ENCODE measurements at places on chromosomes 5 and 9.
A peak's percentile ranks its signal among the peaks of the same experiment; 100 is the strongest.

- no peak for DNase-seq
Observed at GRCh38 chr9:72888943-72889342, 63.9 kb downstream of the ALDH1A1 start.

DNA sequence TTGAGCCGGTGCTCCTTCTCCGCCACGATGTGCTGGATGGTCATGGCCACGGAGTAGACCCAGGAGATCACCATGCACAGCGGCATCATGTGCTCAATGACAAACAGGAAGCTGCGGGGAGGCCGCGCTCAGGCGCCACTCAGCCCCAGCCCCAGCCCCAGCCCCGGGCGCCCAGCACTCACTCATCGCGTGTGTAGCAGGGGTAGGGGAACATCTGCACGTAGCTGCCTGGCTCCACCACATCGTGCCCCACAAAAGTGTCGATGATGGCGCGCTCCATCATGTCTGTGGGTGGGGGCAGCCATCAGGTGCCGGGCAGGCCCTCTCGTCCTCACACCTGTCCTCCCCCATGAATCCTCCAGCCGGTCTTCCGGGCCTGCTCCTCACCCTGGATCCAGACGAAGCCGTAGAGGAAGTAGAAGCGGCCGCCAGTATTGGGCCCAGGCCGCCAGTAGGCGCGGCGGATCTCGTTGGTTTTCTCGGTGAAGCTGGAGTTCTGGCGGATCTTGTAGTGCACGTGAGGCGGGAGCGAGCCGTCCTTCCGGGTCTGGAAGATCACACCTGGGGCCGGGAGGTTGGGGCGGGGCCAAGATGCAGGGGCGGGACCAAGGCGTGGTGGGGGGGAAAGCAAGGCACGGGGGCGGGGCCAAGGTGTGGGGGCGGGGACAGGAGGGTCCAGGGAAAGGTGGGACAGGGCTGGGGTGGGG is 10.1 kb downstream of the ABCA2 start:
- no peak for DNase-seq

DNA sequence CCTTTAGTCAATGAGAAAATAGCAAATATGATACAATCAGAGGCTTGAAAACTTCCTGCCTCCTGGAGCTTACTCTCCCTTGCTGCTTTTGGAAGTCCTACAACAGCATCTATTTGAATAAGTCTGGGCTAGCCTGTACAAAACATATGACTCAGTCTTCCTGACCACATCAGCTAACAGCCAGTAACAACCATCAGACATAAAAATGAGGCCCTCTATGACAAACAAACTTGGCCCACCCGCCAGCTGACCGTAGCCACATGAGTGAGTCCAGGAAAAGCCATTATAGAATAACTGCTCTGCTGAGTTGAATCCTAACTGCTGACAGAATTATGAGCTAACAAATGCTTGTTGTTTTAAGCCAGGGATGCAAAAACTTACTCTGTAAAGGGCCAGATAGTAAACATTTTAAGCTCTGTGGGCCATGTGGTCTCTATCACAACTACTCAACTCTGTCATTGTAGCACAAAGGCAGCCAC is 347.6 kb downstream of the PTPRD start:
- DNase-seq, result no peak

DNA sequence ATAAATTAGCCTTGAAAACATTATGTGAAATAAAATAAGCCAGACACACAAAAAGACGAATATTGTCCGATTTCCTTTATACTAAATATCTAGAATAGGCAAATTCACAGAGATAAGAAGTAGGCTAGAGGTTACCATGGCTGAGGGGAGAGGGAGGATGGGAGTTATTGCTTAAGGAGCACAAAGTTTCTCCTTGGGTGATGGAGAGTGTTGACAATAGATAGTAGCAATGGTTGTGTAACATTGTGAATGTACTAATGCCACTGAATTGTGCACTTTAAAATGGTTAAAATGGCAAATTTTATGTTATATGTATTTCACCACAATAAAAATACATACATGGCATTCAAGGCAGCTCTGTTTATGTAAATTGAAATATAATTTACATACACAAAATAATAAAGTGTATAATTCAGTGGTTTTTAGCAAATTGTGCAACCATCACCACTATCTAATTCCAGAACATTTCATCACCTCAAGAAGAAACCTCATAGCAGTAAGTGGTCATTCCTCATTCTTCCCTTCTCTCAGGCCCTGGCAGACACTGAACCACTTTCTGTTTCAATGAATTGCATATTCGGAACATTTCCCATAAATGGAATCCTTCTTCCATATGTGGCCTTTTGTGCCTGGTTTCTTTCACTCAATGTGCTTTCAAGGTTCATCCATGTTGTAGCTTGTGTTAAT is 59.2 kb downstream of the NDST1 start:
- no peak for DNase-seq

DNA sequence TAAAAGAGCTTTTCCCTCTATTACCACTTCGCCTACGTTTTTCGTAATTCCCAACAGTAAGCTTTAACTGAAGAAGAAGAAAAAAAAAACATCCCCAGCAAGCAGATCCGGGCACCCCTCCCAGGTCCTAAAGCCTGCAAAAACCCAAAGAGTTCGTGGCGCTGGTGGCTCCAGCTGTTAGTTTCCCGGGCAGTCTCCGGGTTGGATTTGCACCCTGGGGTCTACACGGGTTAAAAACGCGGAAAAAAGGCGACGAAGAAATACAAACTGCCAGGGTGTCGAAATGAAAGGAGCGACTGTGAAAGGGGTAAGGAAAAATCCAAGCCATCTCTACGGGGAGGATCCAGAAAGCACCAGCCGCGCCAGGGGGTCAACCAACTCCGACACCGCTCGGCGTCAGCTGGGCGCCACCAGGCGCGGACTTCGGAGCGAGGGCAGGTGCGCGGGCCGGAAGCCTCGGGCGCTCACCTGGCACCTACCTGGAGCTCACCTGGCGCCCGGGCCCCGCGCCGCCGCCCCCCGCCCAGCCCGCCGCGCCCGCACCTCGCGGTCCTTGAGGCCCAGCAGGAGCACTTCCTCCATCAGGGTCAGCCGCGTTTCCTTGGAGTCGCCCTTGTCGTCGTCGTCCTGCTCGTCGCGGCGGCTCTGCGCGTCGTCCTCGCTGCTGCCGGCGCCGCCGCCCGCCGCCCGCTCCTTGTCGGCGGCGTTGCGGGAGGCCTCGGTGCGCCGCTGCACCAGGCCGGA is 680 bp downstream of the GOLPH3 start:
- peak; percentile 16 for DNase-seq

All from CD4-positive, alpha-beta T cell (primary cell).